Osteoblast (primary cell): ENCODE measurements at places on chromosomes 11 and 22. TPM values are rescaled to one million over a fixed set of nuclear protein-coding genes. Genes with fewer than 3 reads are reported as not detected.
A peak's percentile ranks its signal among the peaks of the same experiment; 100 is the strongest.

TXNRD2 gene
- 19.5 and 21.5 TPM in 2 replicates for total RNA-seq

IL17REL gene
- total RNA-seq, result not detected in 2 replicates

P4HA3 gene
- 8.7 and 19.2 TPM in 2 replicates for total RNA-seq

TLCD5 gene
- 11.5 and 11.9 TPM in 2 replicates for total RNA-seq

GNG3 gene
- total RNA-seq, result not detected in 2 replicates

OVCH2 gene
- total RNA-seq, result under 0.01 TPM in 1 of 2 replicates, not detected in the other

AIFM3 gene
- 0.59 and 0.72 TPM in 2 replicates for total RNA-seq

SH3BP1 gene
- total RNA-seq, result 4.1 and 4.7 TPM in 2 replicates

DNA sequence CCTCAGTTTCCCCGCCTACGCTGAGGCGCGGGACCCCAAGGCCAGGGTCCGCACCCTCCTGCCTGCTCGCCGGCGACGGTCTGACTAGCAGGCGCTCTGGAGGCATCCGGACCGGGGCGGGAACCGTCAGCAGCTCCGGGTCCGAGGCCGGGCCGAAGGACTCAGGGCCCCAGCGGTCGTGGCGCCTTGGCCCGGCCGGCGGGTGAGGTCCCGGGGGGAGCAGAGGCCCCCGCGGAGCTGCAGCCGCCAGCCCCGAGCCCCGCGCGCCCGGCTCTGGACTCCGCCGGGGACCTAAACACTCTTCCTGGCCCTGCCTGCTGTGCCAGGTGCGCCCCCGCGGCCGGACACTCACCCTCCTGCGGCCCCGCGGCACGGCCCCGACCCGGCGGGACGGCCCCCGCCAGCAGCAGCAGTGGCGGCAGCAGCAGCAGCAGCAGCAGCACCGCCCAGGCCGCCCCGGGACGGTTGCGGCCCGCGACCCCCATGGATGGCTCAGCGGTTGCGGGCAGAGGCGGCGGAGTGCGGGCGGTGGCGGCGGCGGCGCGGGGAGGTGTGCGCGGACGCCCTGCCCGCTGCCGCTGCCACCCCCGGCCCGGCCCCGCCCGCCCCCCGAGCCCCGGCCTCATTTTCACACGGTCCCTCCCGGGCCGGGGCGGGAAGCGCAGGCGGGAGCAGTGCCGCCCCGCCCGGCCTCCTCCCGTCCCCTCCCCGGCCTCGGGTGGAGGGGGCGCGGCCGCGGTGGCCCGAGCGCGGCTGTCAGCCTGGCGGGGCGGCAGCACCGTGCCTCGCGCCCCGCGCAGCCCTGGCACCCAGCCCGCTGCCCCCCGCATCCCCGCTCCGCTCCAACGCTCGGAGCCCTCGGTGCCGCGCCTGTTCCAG is at the start of gene SCUBE2:
Gene SCUBE2 (minus strand): TSS at position 556 of the 879 bp plus-strand sequence. CDS start 71 bp downstream, at position 485.
- H3K36me3 ChIP-seq, result no peaks in the 10 kb centered on the region
- no peak within 1 kb of the TSS for H3K27ac ChIP-seq
- H3K27me3 ChIP-seq, result peaks cover 8% of the 10 kb centered on the region
- peak; percentile 93 for DNase-seq

- DNase-seq, result peak; percentile 35
- no peaks in the 10 kb centered on the region for H3K27me3 ChIP-seq
- H3K4me1 ChIP-seq, result peaks cover 13% of the 10 kb centered on the region
- no peak overlapping the region for H3K27ac ChIP-seq
- no peak overlapping the region for H3K4me3 ChIP-seq
These were observed 22.0 kb downstream of the TUB start for GRCh38 chr11:8102965-8103364.

DNA sequence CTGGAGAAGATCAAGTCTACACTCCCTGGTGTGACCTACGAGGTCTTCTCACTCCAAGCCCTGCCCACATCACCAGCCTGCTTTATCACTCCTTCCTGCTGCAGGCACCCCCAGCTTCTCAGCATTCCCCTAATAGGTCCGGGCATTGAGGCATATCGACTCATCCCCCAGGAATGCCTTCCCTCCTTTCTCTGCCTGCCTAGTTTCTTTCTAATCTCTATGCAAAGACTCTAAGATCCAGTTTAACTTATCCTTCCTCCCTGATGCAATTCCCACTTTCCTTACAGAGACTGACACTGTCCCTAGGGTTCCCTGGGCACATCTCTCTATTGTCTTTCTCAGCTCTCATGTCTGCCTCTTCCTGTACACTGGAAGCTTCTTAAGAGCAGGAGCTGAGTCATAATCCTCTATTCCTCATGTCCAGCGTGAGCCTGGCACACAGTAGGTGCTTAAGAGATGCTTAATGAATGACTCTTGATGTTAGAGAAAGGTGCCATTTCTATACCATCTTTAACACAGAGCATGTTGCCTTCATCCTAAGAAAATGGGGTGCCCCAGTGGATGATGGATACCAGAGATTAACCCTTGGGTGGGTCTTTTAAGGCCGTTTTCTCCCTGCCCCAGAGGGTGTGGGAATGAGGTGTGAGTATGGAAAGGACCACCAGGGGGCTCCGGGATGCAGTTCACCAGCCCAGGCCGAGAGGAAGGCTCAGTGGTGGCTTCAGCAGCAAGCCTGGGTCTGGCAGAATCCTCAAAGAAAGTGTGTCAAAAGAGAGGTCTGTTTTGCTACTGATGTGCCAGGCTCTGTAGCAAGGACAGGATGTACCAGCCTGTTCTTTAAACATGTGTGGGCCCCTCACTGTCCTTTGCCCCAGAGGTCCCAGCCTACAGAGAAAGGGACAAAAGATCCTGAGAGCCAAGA is 34.7 kb downstream of the PARVA start:
- no peaks in the 10 kb centered on the region for H3K27me3 ChIP-seq
- H3K4me1 ChIP-seq, result peaks cover 77% of the 10 kb centered on the region
- peak; percentile 86 for DNase-seq

- H3K36me3 ChIP-seq, result peaks cover 5% of the 10 kb centered on the region
- H3K27ac ChIP-seq, result no peak overlapping the region
These were observed 17.4 kb downstream of the CABIN1 start for GRCh38 chr22:24028533-24028932.

DNA sequence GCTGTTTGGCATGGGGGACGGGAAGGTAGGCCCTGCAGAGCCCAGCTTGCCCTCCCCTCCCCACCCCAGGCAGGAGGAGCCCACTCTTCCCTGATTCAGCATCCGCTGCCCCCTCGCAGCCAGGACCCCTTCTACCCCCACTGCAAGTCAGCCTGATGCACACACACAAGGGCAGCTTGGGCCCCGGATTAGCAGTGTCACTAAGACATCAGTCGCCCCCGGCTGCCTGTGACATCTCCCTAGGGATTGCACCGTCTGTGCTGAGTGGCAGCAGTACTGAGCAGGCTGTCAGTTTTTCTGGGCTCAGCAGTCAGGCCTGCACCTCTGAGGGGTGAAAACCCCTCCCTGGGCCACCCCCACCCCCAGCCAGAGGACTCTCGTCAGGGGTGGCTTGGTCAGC is 30.4 kb upstream of the SYT7 start:
- no peaks in the 10 kb centered on the region for H3K27me3 ChIP-seq
- H3K36me3 ChIP-seq, result no peaks in the 10 kb centered on the region
- DNase-seq, result peak; percentile 48
- no peak overlapping the region for H3K27ac ChIP-seq
- H3K4me1 ChIP-seq, result peaks cover 39% of the 10 kb centered on the region

DNA sequence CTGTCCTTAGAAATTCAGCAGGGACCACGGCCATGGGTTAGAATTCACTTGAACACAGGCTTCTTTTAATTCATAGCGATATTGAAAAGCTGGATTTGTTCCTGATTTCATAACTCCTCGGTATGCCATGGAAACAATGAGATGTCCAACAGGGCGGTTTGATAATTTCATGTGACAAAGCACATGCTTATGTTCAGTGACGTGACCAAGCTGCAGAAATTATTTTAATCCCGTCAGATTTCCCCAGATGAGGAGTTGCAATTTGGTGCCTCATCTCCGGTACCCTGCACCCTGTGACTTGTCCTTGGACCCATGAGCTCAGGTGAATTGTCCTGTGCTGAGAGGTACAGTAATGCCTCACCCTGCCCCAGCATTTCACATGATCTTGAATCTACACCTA is 81.7 kb downstream of the C11orf91 start:
- H3K4me3 ChIP-seq, result no peak overlapping the region
- H3K27ac ChIP-seq, result no peak overlapping the region
- peaks cover 32% of the 10 kb centered on the region for H3K4me1 ChIP-seq
- no peaks in the 10 kb centered on the region for H3K27me3 ChIP-seq
- H3K36me3 ChIP-seq, result no peaks in the 10 kb centered on the region

DNA sequence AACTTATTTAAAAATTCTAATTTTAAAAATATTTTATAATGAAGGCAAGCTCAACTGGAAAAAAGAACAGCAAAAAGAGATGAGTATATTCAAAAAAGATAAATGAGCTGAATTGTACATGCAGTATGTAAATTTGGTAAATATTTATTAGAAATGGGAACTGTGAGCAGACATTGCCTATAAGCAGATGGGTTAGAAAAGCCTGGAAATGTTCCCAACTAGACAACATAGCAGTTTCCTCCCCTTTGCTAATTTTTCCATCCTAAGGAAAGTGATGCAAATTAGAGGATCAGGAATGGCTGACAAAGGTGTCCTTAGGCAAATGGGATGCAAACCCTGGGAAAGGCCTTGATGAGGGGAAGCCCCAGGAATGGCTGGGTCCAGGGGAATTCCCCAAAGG is 37.2 kb downstream of the TP53I11 start:
- no peak overlapping the region for H3K27ac ChIP-seq
- H3K36me3 ChIP-seq, result no peaks in the 10 kb centered on the region
- H3K4me3 ChIP-seq, result no peak overlapping the region
- no peaks in the 10 kb centered on the region for H3K4me1 ChIP-seq
- DNase-seq, result no peak

- peaks cover 73% of the 10 kb centered on the region for H3K36me3 ChIP-seq
- no peaks in the 10 kb centered on the region for H3K27me3 ChIP-seq
- peaks cover 44% of the 10 kb centered on the region for H3K4me1 ChIP-seq
- H3K27ac ChIP-seq, result peak overlapping the region; percentile 96
- peak overlapping the region; percentile 100 for H3K4me3 ChIP-seq
These were observed 5.0 kb downstream of the RPL3 start for GRCh38 chr22:39314251-39314971.

- H3K4me3 ChIP-seq, result no peak overlapping the region
- no peaks in the 10 kb centered on the region for H3K4me1 ChIP-seq
- no peaks in the 10 kb centered on the region for H3K36me3 ChIP-seq
These were observed 84.6 kb upstream of the LDLRAD3 start for GRCh38 chr11:35859301-35859700.

DNA sequence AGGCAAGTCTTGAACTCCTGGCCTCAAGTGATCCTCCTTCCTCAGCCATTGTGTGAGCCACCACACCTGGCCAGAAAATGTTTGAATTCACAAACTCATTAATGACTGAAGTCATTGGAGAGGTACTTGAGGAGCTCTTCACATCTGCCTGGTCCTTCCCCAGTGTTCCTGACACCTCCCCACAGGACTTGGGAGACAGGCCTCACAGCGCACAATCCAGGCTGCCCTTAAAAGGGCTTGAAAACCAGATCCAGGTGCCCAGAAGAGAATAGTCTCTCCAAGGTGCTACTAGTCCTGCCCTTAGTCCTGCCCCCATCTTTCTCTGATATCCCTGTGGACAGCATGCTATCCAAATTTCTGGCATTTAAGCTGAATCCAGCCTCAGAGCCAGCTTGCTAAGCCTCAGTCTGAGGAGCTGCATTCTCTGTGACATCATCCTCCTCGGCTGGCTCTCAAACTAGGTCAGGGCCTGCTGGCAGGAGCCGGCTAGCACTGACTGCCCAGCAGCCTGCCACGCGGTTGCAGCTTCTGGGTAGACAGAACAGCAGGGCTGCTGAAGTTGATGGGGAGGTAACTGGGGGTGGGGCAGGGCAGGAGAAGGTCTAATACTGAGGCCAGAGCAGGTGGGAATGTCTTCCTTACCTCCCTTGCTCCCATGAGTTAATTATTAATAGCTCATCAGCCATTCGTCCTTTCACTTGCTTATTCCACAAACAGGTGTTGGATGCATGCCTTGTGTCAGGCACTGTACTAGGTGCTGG is 35.3 kb upstream of the NECTIN1 start:
- no peaks in the 10 kb centered on the region for H3K36me3 ChIP-seq
- H3K4me3 ChIP-seq, result no peak overlapping the region
- peaks cover 9% of the 10 kb centered on the region for H3K4me1 ChIP-seq
- no peak for DNase-seq

GRCh38 chr11:16690086-16690485 is 48.4 kb upstream of the C11orf58 start:
- H3K36me3 ChIP-seq, result no peaks in the 10 kb centered on the region
- no peaks in the 10 kb centered on the region for H3K27me3 ChIP-seq
- no peak overlapping the region for H3K27ac ChIP-seq
- no peak for DNase-seq

GRCh38 chr22:21098099-21098671 is 52.4 kb downstream of the LRRC74B start:
- no peak for DNase-seq
- no peak overlapping the region for H3K4me3 ChIP-seq
- no peaks in the 10 kb centered on the region for H3K27me3 ChIP-seq
- peaks cover 28% of the 10 kb centered on the region for H3K4me1 ChIP-seq

- H3K4me3 ChIP-seq, result no peak overlapping the region
- H3K27ac ChIP-seq, result no peak overlapping the region
- no peaks in the 10 kb centered on the region for H3K36me3 ChIP-seq
These were observed 14.6 kb downstream of the GLB1L2 start for GRCh38 chr11:134346101-134346975.

DNA sequence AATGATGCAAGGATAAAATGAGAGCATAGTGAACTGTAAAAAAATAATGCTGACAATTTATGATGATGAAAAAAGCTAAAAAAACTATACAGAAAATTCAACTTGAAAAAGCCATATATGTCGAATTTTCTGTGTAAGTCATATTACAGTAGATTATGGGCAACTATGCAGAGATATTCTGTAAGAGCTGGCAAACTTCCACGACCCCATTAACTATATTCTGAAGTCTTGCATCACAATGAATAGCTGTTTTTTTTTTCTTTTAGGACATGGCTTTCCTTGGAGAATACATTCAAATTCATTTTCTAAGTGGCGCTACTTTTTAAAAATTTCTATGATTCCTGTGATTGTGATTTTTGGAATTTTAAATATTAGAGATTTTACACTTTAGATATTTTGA is 18.4 kb downstream of the PSMD13 start:
- no peak overlapping the region for H3K27ac ChIP-seq
- DNase-seq, result no peak
- H3K36me3 ChIP-seq, result peaks cover 32% of the 10 kb centered on the region

DNA sequence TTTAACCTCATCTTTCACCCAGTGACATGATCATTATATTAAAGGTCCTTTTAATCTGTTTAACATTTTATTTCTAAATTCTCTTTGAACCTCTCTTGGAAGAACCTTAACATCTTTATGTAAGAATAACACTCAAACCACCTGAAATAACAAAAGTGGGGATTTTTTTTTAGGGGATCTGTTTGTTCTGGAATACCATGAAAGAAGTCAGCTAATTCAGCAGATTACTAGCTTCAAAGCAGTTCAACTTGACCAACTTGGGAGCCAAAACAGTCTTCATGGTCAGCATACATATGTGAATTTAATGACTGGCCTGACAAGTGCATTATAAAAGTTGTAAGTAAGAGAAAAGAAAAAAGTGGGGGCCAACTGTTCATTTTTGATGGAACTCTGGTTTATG is 52.3 kb downstream of the CCDC34 start:
- H3K27ac ChIP-seq, result no peak overlapping the region
- DNase-seq, result no peak
- H3K36me3 ChIP-seq, result no peaks in the 10 kb centered on the region
- H3K4me3 ChIP-seq, result no peak overlapping the region

GRCh38 chr11:41497974-41498373 is 38.5 kb upstream of the LRRC4C start:
- DNase-seq, result no peak
- H3K27ac ChIP-seq, result no peak overlapping the region
- no peaks in the 10 kb centered on the region for H3K36me3 ChIP-seq
- no peak overlapping the region for H3K4me3 ChIP-seq
- H3K4me1 ChIP-seq, result no peaks in the 10 kb centered on the region
- no peaks in the 10 kb centered on the region for H3K27me3 ChIP-seq
